ENCODE measurements at places on chromosomes 6 and 20.

GRCh38 chr6:21748343-21749056 lies 154.9 kb downstream of the SOX4 start:
- no peak overlapping the region for H3K4me3 ChIP-seq
- DNase-seq, result no peak
- peaks cover 21% of the 10 kb centered on the region for H3K4me1 ChIP-seq
- no peak overlapping the region for H3K27ac ChIP-seq

DNA sequence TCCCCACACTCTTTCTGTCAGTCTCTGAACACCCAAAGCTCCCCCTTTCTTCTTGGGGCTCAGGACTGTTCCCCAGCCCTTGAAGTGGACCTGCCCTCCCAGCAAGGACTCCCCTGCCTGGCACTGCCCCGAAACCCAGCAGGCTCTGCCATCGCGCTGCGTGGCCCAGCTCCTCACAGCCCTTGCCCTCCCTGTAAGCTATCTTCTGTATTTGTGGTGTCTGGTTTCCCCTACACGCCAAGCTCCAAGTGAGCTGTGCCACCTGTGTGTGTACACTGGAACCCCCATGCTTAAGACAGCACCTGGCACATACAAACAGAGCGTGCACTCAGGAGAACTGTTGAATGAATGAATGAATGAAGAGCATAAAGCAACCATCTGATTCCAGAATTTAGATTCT lies 57.7 kb downstream of the TMEM242 start:
- H3K4me3 ChIP-seq, result no peak overlapping the region
- DNase-seq, result no peak
- no peak overlapping the region for H3K27ac ChIP-seq
- no peaks in the 10 kb centered on the region for H3K36me3 ChIP-seq

DNA sequence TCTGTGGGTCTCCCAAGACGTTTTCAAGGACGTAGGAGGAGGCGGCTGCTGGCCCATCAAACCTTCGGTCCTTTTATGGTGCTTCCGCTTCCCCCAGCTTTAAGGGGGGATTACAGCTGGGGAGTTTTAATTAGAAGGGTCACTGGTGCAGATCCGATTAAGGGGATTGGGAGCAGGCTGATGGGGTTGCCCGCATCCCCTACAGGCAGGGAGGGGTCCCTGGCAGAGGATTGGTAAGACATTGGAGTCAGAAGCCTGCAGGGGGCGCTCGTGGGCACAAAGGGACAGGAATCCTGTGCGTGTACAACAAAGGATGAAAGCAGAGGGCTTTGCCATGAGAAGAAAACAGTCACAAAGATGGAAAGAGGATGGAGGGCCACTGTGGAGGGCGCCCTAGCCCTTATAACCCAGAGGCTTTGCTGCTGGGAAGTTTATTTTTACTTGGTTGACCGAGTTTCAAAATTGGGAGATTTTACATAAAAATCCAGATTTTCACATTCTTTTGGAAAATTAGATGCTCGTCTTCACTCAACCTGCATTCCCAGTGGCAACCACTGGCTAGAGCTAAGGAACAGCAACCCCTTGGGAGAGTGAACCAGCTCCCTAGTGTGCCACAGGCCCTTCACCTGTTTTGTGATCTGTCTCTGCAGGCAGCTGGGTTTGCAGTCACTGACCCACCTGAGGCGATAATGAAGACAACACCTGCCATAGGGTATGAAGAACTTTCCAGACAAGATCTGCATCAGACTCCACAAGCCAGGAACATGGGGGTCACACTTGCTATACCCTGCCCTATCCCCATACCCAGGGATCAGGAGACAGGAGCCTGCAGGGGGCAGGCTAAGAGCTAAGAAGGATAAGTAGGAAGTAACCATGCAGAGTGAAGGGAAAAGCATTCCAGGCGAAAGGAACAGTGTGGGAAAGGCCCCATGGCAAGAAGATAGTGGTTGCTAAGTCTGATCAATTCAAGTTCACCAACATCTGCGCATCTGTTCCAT lies 97.7 kb downstream of the KCNB1 start:
- DNase-seq, result peak; percentile 55
- no peak overlapping the region for H3K27ac ChIP-seq
- no peaks in the 10 kb centered on the region for H3K36me3 ChIP-seq
- peaks cover 24% of the 10 kb centered on the region for H3K27me3 ChIP-seq
- no peaks in the 10 kb centered on the region for H3K4me1 ChIP-seq
- no peak overlapping the region for H3K4me3 ChIP-seq

GRCh38 chr6:15569035-15569995 lies 93.5 kb downstream of the DTNBP1 start:
- DNase-seq, result no peak
- no peak overlapping the region for H3K27ac ChIP-seq
- H3K4me3 ChIP-seq, result no peak overlapping the region
- H3K27me3 ChIP-seq, result no peaks in the 10 kb centered on the region
- H3K36me3 ChIP-seq, result no peaks in the 10 kb centered on the region

DNA sequence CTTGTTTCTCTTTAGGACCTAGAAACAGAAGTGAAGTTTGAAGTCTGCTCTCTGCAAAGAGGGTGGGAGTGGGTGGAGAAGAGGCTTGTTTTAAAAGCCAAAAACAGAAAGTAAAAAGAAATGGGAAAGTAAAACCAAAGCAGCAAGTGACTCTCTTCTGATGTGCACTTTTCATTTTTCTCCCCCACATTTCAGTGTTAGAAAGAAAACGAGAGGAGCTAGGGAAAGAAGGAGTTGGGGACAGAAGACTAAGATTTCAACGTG lies 1.3 kb downstream of the C6orf141 start:
- no peak for DNase-seq
- H3K4me3 ChIP-seq, result peak overlapping the region; percentile 75
- no peaks in the 10 kb centered on the region for H3K36me3 ChIP-seq
- H3K4me1 ChIP-seq, result peaks cover 18% of the 10 kb centered on the region
- H3K27me3 ChIP-seq, result peaks cover 32% of the 10 kb centered on the region
- H3K27ac ChIP-seq, result no peak overlapping the region

DNA sequence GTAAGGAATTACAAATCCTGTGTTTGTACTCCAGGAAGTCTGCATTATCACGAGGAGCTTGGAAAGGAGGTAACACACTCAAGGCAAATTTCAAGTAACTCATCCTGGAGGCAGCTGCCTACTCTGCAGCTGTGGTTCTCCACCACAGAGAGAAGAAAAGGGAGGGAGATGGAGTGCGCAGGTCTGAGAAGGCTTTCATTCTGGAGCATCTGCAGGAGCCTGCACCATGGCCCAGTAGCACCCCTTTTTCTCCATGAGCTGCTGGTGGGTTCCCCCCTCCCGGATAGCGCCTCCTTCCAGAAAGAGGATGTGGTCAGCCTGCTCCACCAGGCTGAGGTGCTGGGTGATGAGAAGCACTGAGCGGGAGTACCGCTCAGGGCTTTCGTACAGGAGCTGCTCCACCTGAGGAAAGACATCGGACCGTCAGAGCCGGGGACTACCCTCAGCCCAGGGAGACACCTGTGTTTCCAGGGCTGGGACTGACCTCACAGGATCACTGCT lies 1.6 kb upstream of the PSMB8 start:
- H3K4me3 ChIP-seq, result peak overlapping the region; percentile 99
- peak; percentile 58 for DNase-seq
- peak overlapping the region; percentile 98 for H3K27ac ChIP-seq

DNA sequence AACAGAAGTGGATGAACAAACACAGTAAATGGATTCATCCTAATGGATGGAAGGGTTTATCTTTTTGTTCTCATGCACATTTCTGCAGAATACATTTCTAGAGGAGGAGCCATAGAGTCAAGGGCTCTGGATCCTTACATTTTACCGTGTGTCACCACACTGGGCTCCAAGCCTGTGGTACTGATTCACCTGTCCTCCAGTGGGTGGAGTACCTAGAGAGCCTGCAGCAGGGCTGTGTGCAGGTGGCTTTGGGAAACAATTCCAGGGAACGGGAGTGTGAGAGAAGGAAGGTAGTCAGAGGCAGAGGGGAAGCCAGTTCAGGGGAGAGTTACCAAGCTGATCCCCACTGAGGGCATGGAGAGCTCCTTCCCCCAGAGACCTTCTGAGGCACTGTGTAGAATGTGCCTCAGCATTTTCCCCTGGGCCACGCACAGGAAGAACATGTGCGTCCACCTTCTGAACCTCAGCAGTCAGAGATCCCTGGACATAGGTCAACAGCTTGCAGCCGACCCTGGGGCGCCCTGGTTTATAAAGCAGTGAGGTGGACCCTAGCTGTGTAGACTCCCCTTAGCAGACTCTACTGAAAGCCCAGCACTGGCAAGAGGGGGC lies 85.3 kb upstream of the SLC22A23 start:
- H3K4me3 ChIP-seq, result no peak overlapping the region
- peaks cover 12% of the 10 kb centered on the region for H3K27me3 ChIP-seq
- H3K27ac ChIP-seq, result no peak overlapping the region
- no peak for DNase-seq
- no peaks in the 10 kb centered on the region for H3K36me3 ChIP-seq

DNA sequence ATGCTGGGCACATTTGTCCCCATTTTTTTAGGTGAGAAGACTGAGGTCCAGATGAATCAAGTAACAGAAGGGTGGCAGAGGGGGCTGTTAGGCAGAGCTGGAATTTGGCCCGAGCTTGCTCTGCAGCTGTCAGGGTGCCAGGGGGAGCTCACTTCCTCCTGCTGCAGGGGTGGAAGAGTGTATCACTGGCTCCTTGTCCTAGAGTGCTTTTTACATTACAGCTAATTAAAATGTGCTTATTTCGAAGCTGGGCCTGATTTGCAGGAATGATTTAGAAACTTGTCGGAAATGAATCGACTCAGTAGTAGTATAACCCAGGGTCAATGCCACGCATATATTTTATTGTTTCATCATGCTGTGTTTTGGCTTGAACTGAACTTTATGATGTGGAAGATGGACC lies 11.1 kb downstream of the TOX2 start:
- no peak for DNase-seq
- H3K27me3 ChIP-seq, result peaks cover 37% of the 10 kb centered on the region
- H3K4me1 ChIP-seq, result peaks cover 62% of the 10 kb centered on the region
- H3K4me3 ChIP-seq, result peak overlapping the region; percentile 32
- H3K36me3 ChIP-seq, result peaks cover 3% of the 10 kb centered on the region

- H3K27me3 ChIP-seq, result peaks cover 4% of the 10 kb centered on the region
- H3K27ac ChIP-seq, result no peak overlapping the region
- H3K4me1 ChIP-seq, result no peaks in the 10 kb centered on the region
- no peak overlapping the region for H3K4me3 ChIP-seq
- no peaks in the 10 kb centered on the region for H3K36me3 ChIP-seq
Measured at GRCh38 chr20:7758406-7758805, 181.9 kb downstream of the HAO1 start.

DNA sequence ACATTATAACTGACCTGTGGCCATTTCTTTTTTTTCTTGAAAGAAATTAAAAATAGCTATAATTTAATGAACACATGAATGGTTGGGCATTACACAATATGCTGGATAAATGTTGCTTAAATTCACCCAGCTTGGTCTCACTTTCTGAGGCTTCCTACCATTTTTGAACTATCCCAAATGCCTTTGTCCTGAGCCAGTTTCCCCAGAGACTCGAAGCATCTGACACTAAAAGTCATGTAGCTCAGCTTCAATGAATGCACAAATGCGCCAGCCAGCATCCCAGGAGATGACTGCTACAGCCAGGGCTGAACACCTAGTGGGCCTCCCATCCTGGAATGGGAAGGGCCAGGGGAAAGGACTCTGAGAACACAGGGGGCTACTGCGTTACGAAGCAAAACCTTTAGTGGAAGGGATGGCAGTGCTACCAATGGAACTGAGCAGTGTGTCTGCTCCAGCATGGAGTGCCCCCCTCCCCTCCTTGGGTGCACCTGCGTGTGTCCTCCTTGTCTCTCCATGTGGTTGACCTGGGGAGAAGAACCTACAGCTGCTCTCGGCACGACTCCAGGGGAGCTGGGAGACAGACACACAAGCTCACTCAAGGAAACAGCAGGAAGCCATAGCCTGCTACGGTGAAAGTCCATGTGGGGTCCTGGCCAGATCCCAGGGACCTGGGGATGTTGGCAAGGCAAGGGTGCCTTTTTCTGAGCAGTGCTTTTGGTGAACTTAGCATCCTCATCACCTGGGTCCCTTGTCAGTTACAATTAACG lies 60.9 kb downstream of the IRF4 start:
- peaks cover 11% of the 10 kb centered on the region for H3K36me3 ChIP-seq
- H3K4me1 ChIP-seq, result peaks cover 36% of the 10 kb centered on the region
- no peaks in the 10 kb centered on the region for H3K27me3 ChIP-seq

DNA sequence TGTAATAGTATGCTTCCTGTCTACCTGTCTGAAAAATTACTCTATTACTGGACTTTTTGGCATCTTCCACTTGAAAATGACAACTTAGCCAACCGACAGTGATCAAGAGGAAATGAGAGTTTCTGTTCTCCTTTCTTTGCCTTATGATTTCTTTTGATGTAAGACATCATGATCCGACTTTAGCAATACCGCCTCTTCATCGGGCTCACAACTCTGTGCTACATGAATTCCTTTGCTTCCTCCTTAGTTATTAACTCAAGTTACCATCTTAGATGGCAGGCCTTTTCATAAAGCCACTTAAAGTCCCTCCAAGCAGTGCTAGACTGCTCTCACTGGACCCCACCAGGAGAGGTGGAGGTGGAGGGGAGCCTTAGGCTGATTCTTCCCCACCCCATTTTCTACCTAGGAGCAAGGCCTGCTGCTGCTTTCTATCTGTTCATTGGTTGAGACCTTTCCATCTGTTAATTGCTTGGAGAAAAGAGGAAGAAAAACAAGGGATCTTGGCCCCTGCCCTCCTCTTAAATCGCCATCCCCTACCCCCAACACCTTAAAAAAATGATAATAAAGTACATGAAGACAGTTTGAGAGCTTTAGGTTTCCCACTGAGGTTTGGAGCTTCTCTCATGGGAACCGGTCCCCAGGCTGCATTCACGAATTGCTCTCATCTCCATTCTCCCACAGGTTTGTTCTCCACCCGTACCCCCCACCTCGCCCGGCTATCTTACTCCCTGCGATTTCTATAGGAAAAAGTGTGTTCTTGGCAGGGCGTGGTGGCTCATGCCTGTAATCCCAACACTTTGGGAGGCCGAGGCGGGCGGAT lies 21.6 kb upstream of the MCM3 start:
- DNase-seq, result no peak
- peak overlapping the region; percentile 70 for H3K27ac ChIP-seq
- peak overlapping the region; percentile 14 for H3K4me3 ChIP-seq
- H3K27me3 ChIP-seq, result no peaks in the 10 kb centered on the region
- peaks cover 54% of the 10 kb centered on the region for H3K4me1 ChIP-seq

DNA sequence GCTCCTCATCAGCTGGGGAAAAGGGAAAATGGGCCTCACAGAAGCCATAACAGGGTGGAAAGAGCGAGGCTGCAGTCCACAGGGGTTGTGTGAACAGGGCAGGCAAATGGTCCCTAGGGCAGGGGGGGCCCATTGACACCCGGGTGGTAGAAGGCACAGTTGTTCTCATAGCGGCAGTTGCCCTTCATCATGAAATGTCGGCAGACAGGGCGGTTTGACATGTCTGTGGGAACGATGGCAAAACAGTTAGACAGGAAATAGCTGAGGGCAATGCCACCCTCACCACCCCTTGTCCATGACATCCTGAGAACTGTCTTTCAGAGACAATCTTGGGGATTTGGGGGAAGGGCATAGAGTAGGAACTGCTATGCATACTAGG lies 15.6 kb downstream of the PPP1R10 start:
- no peaks in the 10 kb centered on the region for H3K27me3 ChIP-seq
- H3K27ac ChIP-seq, result no peak overlapping the region
- peaks cover 5% of the 10 kb centered on the region for H3K4me1 ChIP-seq
- H3K4me3 ChIP-seq, result no peak overlapping the region
